Hair follicular keratinocyte (primary cell): ENCODE measurements at places on chromosomes 6 and 20. TPM values are rescaled to one million over a fixed set of nuclear protein-coding genes. Genes with fewer than 3 reads are reported as not detected.

DUSP15 gene
- 0.23 TPM in 1 of 2 replicates, not detected in the other for total RNA-seq

SPATA25 gene
- total RNA-seq = not detected in 2 replicates

SLC17A1 gene
- total RNA-seq = not detected in 2 replicates

PRRC2A gene
- 88.0 and 92.7 TPM in 2 replicates for total RNA-seq

MAS1 gene
- not detected in 2 replicates for total RNA-seq

HLA-DMB gene
- not detected in 2 replicates for total RNA-seq

TBX18 gene
- total RNA-seq = under 0.01 and 0.11 TPM in 2 replicates
